Frontal cortex (tissue), 4 donors: ENCODE measurements at places on chromosomes 5 and 9. TPM values are rescaled to one million over a fixed set of nuclear protein-coding genes. Genes with fewer than 3 reads are reported as not detected.
A peak's percentile ranks its signal among the peaks of the same experiment; 100 is the strongest.

GRCh38 chr5:91225848-91226686, 157.1 kb downstream of the ARRDC3 start:
- DNase-seq, result no peak

Gene OR13C4
- total RNA-seq, result not detected

- DNase-seq, result no peak
Observed at GRCh38 chr5:115542086-115542485, 2.5 kb downstream of the FEM1C start.

DNA sequence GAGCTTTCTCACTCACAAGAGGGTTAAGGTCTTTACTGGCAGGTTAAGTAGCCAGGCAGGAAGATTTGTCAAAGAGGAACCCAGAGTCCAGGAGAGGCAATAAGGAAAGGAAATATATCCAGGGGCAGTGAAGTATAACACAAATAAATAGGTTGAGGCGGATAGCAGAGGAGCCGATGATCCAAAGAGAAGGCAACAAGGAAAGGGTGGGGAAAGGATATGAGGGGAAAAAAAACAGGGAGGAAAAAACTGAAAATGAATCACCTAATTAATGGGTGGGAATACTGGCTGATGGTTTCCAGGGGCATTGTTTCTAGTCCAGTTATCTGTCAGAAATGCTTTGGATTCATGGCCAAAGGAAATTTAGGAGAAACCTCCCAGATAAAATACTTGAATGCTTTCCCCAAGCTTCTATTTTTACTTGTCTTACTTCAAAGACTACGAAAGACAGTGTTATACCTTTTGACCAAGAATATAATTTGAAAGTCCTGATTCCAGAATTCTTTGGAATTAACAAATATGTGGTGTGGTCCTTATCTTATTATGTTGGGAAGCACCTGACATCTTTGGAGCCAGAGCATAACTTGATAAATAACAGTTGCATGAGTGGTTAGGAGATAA, 146.5 kb downstream of the AOPEP start:
- DNase-seq, result no peak

GRCh38 chr9:14258660-14259239, 55.2 kb downstream of the NFIB start:
- no peak for DNase-seq

- no peak for DNase-seq
Observed at GRCh38 chr9:114035845-114036801, 42.0 kb downstream of the AMBP start.

- DNase-seq, result no peak
Observed at GRCh38 chr9:83491413-83491812, 46.8 kb downstream of the FRMD3 start.

Gene NIM1K
- total RNA-seq, result 8.2 TPM

Gene GTF2H2
- 34.2 TPM for total RNA-seq

DNA sequence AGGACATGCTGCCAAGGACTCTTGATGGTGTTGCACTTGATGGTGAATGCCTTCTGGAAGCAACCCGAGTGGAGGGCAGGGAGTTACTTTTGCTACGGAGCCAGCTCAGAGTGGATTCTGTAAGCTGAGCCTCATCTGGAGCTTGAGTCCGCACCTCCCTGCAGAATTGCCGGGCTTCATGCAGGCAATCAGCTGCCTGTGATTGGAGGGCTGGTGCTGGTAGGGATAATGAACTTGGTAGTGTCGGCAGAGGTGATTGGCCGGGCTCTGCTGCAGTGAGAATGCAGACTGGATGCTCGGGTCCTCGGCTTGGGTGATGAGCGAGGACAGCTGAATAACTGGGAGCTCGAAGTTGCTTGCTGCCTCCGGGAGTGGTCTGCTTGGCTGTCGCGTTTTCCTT, 23.1 kb downstream of the SLC25A25 start:
- DNase-seq, result peak; percentile 47

Gene SEC16A
- 9.0 TPM for total RNA-seq

DNA sequence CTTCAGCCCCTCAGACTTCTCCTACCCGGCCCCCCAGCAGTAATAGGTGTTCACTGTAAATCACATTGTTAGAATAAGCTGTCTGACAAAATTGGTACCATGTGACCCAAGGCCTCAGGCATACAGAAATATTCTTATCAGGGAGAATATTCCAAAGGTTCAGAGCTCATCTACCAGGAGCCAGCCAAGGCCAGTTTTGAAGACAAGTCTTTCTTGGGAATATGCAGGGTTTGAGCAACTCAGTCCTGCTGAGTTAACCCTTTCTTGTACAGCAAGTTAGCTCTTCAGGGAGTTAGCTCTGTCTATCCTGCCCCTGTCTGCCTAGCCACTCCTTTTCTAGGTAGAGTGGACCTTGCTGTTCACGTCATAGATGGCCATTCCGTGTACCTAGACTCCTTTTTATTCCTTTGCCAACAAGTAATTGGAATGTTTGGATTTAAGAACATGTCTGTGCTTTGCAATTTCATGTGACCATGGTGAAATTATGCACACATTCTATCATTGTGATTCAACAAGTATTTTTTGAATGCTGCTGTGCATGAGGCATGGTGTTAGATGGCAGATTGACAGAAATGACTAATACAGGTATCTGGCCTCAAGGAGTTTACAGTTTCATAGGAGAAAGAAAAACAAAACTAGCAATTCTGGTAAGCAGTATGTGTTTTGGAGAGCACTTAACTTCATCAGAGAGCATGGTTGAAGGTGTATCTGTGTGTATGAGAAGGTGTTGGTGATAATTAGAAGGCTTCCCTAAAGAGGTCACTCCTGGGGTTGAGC, 22.6 kb downstream of the TGFBR1 start:
- no peak for DNase-seq

GRCh38 chr5:92237896-92238295, 854.8 kb upstream of the ARRDC3 start:
- DNase-seq, result no peak

DNA sequence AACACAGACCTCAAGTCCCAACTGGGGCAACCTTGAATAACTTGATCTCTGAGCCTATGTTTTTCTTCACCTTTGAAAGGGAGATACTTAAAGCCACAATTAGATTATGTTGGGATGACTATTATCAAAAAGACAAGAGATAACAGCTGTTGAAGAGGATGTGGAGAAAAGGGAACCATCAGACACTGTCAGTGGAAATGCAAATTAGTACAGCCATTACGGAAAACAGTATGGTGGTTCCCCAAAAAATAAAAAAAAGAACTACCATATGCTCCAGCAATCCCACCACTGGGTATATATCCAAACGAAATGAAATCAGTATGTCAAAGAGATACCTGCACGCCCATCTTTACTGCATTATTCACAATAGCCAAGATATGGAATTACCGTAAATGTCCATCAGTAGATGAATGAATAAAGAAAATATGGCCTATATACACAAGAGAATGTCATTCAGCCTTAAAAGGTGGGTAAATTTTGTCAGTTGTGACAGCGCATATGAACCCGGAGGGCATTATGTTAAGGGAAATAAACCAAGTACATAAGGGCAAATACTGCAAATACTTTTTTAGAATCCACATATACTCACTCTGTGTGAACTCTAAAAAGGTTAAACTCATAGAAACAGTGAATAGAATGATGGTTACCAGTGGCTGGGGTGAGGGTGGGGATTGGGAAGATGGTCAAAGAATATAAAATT, 12.7 kb downstream of the FAT2 start:
- no peak for DNase-seq

GRCh38 chr5:145979270-145980223, 43.2 kb downstream of the SH3RF2 start:
- no peak for DNase-seq

DNA sequence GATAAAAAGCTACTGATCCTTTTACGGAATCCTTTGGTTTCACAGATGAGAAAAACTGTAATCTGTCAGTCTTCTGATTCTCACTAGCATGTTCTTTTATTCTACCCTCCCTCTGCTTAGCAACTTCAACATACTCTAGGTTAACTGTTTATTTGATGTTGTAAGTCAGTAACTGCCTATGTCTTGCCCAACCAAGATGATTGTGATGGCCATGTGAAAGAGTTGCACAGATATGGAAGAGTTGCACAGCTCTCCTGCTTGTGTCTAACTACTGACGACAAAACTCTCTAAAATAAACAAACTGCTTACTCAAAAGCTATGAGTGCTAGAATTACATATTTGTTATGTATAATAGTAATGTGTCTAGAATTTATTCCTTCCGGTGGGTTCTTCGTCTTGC, 227.3 kb upstream of the DAB2 start:
- DNase-seq, result no peak

Gene LECT2
- total RNA-seq, result not detected

DNA sequence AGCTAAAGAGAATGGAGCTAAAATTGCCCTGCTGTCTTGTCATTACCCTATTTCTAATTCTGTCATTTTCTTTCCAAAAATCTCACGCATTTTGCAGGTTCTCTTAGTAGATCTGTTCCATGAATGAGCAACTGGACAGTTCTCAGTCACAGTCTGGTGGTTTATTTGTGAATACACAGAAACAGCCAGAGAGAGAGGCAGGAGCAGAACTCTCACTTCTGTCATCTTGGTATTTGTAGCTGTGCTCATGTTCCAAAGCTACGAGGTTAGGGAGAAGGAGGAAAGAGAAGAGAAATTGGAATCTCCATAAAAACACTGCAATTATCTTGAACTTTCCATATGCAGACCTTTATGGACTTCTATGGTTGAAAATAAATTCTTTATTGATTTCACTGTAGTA, 118.0 kb upstream of the OR13F1 start:
- no peak for DNase-seq

Gene S1PR3
- total RNA-seq, result 3.7 TPM

DNA sequence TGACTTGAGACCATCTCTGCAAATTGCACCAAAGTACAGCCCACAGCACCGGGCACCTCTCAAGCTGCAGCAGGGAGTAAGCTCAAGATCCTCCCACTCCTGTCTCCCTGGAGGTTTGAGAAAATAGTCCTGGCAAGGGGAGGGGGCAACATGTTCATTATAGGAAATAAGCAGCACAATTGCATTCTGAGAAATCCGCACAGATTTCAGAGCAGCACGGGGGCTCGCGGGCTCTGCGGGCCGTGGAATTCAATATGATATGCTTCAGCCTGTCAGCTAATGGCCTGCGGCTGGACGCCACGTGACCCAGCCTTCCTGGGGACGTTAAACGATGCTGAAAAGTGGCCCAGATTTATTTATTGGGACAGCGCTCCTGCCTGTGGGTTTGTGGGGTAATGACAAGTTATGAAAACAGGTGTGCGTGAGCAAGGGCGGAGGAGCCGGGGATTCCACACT, 156.4 kb downstream of the DAB2IP start:
- DNase-seq, result no peak

DNA sequence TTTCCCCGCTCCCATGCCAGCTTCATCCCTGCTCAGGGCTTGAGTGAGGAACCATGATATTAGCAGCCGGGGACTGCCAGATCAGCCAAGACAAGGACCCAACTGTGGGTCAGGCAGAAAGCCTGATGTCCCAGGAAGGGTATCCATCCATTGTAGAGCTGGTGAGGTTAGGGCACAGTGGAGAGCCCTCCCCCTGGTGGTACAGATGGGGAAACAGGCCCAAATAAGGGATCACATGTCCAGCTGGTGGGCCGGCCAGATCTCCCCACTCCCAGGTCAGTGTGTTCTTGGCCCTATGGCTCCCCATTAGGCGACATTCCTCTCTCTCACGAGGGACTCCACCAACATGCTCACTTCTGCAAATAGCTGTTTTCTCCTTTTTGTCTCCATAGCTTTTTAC, 9.0 kb downstream of the CDX1 start:
- no peak for DNase-seq

DNA sequence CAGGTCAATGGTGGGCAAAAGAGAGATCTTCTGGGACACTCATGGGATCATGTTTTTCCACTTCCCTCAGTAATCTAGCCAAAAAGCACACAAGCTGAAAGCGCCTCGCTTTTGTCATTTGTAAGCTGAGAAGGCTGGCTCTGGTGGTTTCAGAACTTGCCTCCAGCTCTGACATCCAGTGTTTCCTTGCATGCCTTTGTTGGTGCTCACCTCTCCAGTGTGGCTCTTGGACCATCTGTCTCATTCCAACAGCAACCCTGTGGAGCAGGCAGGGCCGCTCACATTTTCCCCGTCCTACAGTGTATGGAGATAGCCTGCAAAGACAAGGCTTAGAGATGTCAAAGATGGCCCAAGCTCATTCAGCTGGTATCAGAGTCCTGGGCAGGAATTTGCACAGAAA, 160.8 kb upstream of the KLF4 start:
- no peak for DNase-seq

DNA sequence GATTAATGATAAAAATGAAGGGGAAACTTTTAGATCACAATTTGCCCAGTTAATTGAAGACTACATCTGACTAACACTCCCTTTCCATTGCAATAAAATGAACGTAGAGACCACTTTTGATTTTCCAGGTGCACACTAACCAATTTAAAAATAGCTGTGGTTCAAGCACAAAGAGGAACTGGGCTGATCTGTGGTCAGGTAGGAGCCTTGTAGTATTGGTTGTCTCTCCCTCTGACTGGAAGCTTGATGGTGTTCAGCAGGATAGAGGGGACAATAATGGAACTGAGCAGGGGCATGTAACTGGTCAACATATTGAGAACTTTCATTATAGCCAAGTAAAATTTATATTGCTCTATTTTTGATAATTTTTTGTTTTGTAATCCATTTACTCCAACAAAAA, 886.8 kb upstream of the SEMA6A start:
- no peak for DNase-seq

DNA sequence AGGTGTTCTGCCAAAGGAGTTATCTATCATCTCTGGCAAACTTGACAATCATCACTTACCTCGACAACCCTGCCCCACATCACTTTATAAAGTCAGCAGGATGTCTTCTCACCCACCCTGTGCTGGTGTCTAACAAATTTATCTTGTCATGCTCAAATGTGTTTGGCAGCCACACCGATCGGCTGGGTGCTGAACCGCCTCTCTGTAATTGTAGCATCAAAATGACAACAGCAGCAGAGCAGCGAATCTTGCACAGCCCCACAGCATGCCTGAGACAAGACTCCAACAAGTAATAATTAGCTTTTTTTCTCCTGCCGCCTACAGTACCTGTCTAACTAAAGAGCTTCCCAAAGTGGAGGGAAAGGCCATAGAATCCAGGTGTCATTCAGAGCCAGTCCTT, 176.2 kb downstream of the NR3C1 start:
- no peak for DNase-seq

- no peak for DNase-seq
Observed at GRCh38 chr5:14983666-14984441, 112.3 kb upstream of the ANKH start.
